ENCODE measurements at places on chromosomes 3 and 15.

- no peak for DNase-seq
Measured at GRCh38 chr3:148379763-148380382, 317.8 kb upstream of the AGTR1 start.

- no peak for DNase-seq
Measured at GRCh38 chr3:127694467-127695215, 21.9 kb downstream of the ABTB1 start.

GRCh38 chr3:71801986-71802385 is 17.0 kb upstream of the PROK2 start:
- no peak for DNase-seq

GRCh38 chr15:52579852-52580251 is 11.0 kb upstream of the ARPP19 start:
- no peak for DNase-seq

- no peak for DNase-seq
Measured at GRCh38 chr3:11558918-11559815, 84.5 kb downstream of the VGLL4 start.

- DNase-seq = no peak
Measured at GRCh38 chr3:13229273-13229949, 156.2 kb upstream of the IQSEC1 start.

DNA sequence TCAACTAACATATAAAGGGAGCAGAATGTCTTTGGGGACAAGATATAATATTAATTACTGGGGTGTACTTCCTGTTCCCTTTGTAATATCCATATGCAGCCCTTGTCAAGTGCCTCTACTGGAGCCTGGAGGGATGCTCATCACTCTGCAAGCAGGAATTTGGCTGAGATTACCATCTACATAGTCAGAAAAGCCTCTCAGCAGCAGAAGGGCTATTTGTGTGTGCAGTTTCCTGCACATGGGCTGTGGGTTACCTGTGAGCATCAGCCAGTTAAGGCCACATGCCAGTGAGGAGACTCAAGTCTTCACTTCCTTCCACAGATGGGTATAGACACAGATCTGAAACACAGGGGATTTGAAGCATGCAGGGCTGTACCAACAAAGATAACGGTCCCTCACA is 278.1 kb upstream of the PLSCR5 start:
- no peak for DNase-seq

DNA sequence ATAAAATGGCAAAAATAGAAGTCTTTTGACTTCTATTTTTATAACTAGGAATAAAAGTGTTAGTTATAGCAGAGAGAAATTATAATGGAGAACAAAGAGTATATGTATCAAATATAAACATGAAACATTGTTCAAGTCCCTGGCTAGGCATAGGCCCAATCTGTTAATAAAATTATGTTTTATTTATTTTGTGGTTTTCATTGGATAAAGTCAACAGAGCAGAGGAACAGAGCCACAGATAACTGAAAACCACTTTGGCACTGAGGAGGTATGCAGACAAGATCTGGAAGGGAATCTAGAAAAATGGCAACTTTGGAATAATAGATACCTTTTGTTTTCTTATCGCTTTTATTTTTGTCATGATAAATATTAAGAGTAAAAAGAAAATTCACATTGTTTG is 50.4 kb upstream of the ICE2 start:
- DNase-seq = no peak

DNA sequence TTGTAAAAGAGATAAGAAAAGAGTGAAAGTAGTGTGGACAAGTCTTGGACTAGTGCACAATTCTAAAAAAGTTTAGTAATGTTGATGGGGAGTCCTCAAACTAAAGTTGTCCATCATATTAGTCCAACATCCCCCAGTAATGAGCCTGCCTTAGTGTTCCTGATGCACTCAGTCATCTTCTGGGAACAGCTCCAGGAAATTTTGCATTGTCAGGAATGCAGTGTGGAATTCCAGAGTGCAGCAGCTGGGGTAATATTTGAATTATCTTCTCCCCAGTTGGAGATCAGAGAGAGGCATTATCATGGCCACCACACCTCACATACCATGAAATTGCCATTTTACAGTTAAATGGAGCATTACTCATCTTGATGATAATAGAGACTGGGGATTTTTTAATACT is 528.8 kb upstream of the NAALADL2 start:
- peak; percentile 48 for DNase-seq

DNA sequence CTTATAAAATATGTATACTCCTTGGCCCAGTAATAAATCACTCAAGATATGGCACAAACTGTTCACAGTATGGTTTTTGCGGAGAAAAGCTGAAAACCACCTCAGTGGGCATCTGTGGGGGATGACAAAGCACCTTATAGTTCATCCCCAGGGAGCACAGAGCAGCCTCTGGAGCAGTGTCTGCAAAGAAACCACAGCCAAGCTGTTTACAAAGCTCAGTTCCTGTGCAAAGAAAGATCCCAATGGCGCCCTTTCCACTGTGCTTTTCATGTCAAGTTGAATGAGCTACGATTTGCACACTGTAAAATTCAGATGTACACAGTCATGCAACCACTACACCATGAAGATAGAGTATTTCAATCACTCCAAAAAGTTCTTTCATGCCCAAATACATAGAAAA is 2.5 kb upstream of the EFCC1 start:
- no peak for DNase-seq

DNA sequence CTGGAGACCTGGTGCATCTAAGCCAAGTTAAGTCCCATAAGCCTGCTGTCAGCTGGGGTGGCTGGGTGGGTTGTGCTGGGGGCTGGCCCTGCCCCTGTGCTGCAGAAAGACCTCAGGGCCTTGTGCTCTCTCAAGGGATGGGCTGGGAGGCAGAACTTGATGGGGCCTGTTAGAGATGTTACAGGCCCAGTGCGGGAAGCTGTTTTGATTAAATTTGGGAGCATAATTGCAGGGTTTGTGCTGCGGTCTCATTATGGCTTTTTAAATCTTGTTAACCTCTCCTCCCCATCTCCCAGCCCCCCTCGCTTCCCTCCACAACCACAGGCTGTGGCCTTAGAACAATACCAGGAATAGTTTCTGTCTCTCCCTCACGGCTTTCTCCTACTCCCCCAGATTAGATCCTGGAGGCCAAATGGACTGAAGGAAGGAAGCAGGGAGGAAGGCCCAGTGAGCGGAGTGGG is 87.6 kb upstream of the TLE3 start:
- no peak for DNase-seq

DNA sequence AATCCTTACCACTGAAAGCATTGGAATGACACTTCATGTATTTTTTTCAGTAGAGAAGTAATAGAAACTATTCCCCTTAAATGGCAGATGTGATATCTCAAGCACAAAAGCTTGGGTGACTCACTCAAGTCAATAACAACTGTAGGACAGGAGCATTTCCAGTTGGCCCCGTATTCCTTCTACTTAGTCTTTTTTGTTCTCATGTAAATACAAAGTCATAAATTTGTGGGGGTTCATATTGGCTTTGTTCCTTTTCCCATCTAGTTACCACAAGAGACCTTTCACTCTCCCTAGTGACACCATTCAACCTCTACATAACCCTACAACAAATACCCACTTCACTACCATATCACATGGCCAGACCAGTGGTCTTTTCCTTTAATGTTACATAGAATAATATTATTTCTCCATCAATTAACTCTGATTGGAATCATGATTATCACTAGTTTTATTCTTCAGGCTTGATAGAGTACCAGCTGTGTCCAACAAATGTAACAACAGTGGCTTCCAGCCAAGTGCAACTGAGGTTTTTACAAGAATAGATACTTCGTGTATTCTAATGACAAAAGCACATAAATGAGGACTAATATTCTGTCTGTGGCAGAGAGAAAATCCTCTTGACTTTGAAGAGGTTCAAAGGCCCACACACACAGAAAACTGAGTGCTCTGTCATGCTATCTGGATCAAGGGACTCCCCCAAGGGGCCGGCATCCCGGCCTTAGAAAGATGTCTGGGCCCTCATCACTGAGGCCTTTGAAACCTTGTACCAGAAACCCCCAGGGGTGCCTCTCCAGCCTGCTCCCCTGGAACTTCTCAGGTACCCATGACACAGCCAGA is 94.0 kb upstream of the THBS1 start:
- DNase-seq = no peak

- no peak for DNase-seq
Measured at GRCh38 chr3:77906102-77906709, 866.3 kb downstream of the ROBO2 start.

GRCh38 chr3:69499899-69500421 is 114.1 kb upstream of the FRMD4B start:
- DNase-seq = no peak

DNA sequence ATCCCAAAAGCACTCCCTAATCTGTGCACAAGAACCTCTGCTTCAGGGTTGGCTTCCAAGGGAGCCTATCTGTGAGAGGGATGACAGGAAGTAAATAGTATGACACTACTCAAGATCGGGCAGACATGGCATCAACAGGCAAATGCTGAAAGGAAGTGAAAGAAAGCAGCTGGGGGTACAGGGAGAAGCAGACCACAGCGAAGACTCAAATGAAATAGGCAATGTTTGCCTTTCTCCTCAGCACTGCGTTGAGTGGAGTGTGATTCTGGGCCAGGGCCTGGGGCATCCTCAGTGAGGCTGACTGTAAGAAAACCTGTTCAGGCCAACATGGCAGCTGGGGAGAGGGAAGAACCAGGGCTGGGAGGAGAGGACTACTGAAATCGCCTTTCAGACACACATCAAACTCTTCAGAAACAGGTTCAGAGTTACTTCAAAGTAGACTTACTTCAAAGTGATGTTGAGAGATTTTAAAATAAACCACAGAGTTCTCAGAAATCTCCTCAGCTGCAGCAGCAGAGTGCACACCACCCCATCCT is 96.6 kb downstream of the SLC9A9 start:
- no peak for DNase-seq

DNA sequence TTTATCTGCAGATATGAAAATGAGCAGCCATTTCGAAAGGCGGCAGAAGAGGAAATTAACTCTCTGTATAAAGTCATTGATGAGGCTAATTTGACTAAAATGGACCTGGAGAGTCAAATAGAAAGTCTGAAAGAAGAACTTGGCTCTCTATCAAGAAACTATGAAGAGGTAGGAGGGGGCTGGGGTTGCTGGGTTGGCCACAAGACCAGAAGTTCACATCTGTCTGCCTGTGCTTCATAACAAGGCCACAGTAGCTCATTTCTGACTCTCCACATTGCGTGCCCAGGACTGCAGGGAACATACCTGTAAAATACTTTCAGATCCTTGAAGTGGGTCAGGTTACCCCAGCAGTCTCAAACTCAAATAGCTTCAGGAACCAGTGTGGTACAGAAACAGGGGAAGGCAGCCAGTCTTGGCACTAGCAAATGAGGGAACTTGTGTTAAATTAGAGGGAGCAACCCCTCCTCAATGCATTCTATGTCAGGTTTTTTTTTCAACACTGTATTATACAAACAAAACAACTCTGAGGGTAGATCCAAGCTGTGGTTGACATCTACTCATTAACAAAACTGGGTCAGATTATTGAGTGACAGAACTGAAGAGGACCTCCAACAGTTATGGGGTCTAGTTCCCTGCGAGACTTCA is 48.7 kb downstream of the BFSP2 start:
- no peak for DNase-seq

- no peak for DNase-seq
Measured at GRCh38 chr15:25435474-25436243, 3.2 kb downstream of the UBE3A start.

GRCh38 chr3:78249294-78249693 is 1209.4 kb downstream of the ROBO2 start:
- DNase-seq = no peak

- no peak for DNase-seq
Measured at GRCh38 chr15:74468341-74469032, 7.5 kb upstream of the UBL7 start.

GRCh38 chr15:61171209-61171608 is 57.9 kb downstream of the RORA start:
- DNase-seq = no peak

DNA sequence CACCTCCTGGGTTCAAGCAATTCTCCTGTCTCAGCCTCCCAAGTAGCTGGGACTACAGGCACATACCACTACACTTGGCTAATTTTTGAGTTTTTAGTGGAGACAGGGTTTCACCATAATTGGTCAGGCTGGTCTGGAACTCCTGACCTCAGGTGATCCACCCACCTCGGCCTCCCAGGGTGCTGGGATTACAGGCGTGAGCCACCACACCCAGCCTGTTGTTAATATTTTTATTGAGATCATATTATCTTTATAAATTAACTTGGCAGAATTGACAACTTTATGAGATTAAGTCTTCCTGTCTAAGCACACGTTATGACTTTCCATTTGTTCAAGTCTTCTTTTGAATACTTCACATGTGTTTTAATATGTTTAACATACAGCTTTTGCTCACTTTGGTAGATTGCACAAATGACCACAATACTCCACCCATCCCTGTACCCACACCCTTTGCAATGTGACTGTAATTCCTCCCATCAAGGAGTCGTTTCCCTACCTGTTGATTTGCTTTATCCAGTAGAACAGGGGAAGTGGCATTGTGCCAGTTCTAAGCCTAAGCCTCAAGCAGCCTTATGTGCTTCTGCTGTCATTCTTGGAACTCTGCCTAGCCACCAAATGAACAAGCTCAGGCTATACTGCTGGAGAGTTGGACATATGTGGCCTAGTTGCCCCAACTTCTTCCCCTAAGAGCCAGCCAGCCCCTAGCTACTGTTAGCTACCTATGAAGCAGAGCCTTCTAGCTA is 8.2 kb downstream of the XYLB start:
- no peak for DNase-seq

DNA sequence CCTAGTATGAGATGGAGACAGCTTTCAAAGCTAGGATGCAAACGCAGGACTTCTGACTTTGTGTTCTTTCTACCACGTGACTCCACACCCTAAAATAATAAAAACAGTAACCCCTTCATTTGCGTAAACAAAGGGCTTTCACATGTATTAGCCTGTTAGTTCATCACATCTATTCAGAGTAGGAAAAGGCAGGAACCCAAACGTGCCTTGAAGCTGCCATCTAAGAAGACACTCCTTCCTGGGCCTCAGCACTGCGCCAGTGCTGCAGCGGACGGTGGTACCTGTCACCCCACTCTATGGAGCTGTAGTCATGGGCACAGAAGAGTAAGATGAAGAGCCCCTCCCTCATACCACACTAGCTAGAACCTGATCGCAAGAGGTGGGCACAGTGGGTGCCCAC is 34.3 kb downstream of the PLD1 start:
- no peak for DNase-seq

DNA sequence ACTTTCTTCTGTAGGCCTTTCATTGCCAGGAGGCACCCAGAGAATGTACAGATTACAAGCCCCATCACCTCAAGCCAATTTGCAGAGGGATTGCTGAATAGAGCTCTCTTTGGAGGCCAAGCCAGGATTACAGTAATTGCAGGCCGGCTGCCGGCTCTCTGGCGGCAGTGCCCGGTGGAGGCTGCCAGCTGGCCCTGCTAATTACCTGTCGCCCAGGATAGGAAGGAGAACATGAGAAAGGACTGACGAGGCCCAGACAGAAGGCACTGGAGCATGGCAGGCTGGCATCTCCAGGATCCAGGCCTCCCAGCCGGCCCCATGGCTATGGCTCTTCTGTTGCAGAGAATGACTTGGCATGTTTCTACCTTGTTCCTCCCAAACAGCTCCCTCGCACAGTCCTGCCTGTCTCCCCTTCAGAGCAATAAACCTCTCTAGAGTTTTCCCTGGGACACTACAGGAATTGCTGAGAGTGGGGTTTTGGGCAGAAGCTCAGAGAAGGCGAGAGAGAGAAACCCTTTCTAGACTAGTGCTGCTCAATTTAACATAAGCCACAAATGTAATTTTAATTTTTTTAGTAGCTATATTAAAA is 273.6 kb upstream of the PROK2 start:
- DNase-seq = no peak

GRCh38 chr3:171132873-171133272 is 106.4 kb upstream of the SLC2A2 start:
- DNase-seq = peak; percentile 52
